ENCODE measurements at places on chromosomes 12 and 14.

GRCh38 chr14:89454996-89455395 is 38.0 kb upstream of the FOXN3 start:
- DNase-seq, result no peak

DNA sequence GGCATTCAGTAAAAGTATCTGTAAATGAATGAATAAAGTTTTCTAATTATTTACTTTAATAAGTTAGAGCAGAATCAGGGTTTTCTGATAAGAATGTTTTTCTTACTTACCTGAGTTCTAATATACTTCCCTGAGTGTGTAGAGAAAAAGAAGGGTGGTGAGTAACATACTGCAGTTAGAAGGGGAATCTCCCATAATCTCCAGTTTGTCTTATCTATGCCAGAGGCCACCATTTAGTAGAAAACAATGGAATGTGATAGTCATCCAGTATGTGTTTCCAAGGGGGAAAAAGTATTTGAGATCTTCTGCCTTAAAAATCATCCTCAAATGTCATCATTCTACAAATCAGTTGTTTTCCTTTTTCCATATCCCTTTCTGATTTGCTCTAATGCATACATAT is 56.5 kb upstream of the PAWR start:
- DNase-seq, result no peak

GRCh38 chr12:96743606-96744005 is 163.5 kb upstream of the NEDD1 start:
- DNase-seq, result no peak

GRCh38 chr14:32662211-32662610 is 276.5 kb upstream of the NPAS3 start:
- no peak for DNase-seq

GRCh38 chr12:42541965-42542364 is 47.6 kb downstream of the PRICKLE1 start:
- DNase-seq, result no peak

DNA sequence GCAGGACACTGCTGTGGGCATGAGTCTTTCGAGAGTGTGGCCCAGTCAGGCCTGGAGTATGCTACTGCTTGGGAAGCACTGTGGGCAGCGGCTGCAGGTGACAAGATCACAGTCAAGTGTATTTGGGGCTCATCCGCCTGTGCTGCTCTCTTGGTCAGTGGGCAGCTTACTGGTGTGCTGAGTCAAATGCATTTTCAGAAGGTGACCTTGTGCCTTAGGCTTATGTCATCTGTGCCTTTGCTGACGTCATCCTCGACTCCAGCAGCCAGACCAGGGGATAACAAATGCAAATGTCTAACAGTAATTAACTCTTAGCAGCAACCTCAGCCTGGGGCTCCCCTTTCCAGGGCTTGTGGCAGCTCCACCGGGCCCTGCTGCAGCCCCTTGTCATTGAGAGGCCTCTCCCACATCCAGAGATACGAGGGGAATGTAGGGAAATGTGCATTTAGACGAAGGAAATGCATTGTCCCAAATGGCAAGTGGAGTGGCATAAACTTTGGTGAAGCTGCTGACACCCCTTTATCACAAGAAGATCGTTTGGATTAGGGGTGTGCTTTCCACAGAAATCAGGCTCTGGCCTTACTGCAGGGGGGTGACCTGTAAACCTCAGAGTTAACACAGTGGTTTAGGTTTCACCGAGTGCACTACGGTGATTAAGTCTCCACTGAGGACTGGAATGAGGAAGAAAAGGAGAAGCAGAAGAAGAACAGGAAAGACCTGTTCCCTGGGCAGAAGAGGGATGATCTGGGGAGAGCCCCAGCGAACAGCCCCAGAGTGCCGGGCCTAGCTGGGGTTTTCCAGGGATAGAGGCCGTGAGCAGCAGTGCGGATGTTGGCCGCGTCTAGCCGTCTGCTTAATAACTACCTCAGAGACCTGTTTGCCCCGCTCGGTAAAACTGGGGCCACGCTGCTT is 39.7 kb downstream of the PSMA6 start:
- peak; percentile 39 for DNase-seq

DNA sequence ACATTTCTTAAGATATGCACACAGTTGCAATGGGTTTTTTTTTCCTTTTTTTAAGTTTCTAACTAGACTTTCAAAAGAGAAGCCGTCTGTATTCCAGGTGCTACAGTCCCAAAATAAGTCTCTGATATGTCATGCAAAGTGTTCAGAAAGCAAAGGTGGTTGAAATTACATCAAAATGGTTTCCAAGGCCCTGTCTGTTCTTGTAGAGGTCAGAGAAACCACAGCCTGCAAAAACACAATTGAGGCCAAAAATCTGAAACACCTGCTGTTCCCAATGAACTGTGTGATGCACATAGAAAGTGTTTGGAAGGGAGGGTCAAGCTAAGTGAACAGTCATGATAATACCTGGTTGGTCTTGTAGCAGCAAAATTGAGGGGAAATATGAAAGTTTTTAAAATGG is 91.0 kb downstream of the VRK1 start:
- no peak for DNase-seq

DNA sequence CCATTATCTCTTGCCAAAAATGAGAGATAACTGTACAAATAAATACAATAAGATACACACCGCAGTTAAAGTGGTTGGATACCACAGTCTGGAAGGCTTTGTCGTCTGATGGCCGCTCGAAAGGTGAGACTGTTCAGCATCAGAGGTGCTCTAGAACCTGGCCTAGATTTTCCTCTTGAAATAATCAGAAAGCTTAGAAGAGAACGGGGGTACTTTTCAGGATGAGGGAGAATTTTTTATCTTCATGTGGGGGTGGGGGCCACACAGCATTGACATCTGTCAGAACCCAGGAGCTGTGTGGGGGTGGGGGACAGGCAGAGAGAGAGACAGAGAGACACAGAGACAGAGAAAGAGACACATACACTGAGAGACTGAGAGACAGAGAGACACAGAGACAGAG is 90.5 kb downstream of the GALNT9 start:
- DNase-seq, result no peak

DNA sequence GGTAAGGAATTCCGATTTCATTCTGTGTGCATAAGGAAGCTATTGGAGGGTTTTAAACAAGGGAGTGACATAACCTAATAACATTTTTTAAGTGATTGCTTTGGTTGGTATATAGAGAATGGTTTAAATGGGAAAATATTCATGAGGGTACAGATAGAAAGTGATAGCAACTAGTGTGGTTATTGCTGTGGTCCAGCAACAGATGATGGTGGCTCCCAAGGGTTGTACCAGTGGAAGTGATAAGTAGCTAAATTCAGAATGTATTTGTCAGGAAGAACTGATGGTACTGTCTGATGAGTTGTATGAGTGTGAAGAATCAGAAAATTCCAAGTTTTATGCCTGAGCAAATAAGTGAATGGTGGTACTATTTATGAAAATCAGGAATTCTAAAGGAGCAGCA is 2.6 kb upstream of the CNOT2 start:
- DNase-seq, result no peak

- no peak for DNase-seq
Observed at GRCh38 chr12:12800406-12801180, 12.6 kb upstream of the DDX47 start.

Measured in hematopoietic multipotent progenitor cell treated with erythropoietin and hydrocortisone succinate and interleukin-3 and kit ligand, for 4 days (in vitro differentiated cells).